ENCODE measurements at places on chromosomes 12 and 14.

- DNase-seq, result no peak
These were observed 117.6 kb downstream of the SUDS3 start for GRCh38 chr12:118493962-118494361.

DNA sequence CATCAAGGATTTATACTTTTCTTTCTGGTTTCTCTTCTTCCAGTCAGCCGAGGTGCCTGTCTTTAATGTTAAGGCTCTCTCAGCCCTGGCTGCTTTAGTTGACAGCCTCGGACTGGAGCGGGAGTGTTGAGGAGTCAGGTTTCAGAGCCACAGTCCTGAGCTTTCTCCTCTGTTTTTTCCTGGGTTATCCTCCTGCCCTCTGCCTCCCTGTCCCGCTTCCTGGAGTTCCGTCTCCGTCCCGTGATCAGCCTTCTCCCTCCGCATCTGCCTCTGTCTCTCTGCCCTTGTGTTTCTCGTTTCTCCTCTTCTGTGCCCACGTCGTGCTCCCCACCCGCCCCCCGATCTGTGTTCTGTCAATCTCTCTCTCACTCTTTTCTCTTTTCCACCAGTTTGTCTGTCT lies 33.0 kb downstream of the IQSEC3 start:
- no peak for DNase-seq

GRCh38 chr12:28585146-28585545 lies 394.9 kb downstream of the CCDC91 start:
- DNase-seq, result no peak

- DNase-seq, result no peak
These were observed 47.3 kb upstream of the PAWR start for GRCh38 chr12:79737875-79738718.

DNA sequence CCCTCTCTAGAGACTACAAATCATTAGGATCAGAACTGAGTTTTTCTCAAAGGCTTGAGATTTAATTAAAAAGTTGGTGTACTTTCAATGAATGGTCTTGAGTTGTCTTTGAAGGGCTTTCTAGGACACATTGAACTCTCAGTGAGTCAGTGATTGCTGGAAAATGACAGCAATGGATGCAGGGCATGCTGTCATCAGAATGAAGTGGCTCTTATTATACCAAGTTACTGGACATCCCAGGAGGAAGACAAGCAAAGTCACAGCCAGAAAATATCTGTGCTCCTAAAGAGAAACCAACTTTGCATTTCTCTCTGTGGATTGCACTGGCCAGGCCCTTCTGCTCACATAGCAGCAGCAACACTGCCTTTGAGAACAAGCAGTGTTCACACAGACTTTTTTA lies 112.6 kb downstream of the PRIMA1 start:
- no peak for DNase-seq

Data from stimulated activated CD4-positive, alpha-beta T cell treated with anti-CD3 and anti-CD28 coated beads, Interleukin-1b, Interleukin-23, amount 100 ng/mL, for 4 hours (primary cell).